Diencephalon (tissue), 1 donor: ENCODE measurements at places on chromosomes 5 and 9. TPM values are rescaled to one million over a fixed set of nuclear protein-coding genes. Genes with fewer than 3 reads are reported as not detected.

The MARCHF11 gene
- total RNA-seq = 12.9 TPM

The IRGM gene
- total RNA-seq = not detected

The PTRH1 gene
- total RNA-seq = 11.1 TPM

The ZNF367 gene
- 6.2 TPM for total RNA-seq

The EIF4E1B gene
- 0.46 TPM for total RNA-seq

The CNTNAP3 gene
- total RNA-seq = 30.7 TPM
